Activated T-helper 1 cell treated with anti-CD3 and anti-CD28 coated beads, Interleukin-12 subunit alpha, Interleukin-12 subunit beta, Interleukin-2, Interleukin-4 antibody, amounts not matched to agents 30 ng/mL and 10 ng/mL and 1 ng/mL, durations not matched to agents 14 hours and 24 hours and 36 hours (primary cell): ENCODE measurements at places on chromosomes 1 and 21.

GRCh38 chr1:198143797-198144196, 13.0 kb upstream of the NEK7 start:
- DNase-seq: no peak

DNA sequence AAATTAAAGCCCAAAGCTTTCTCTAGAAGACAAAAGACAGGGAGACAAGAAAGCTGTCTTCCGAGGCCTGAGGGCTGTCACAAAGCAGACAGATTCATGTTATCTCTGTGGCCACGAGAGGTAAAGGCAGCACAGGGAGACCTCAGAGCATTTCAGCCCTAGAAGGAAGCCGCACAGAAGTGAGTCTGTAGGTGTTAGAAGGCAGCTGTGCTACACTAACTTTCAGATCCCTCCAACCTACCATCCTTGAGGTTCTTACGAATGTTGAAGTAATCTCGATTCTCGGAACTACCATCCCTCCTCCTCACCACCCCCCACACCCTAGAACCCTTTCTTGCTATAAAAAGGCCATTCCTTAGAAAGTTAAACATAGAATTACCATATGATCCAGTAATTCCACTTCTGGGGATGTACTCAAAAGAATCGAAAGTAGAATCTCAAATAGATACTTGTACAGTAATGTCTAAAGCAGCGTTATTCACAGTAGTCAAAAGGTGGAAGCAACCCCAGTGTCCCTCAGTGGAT, 21.5 kb upstream of the LYST start:
- DNase-seq: peak; percentile 56

DNA sequence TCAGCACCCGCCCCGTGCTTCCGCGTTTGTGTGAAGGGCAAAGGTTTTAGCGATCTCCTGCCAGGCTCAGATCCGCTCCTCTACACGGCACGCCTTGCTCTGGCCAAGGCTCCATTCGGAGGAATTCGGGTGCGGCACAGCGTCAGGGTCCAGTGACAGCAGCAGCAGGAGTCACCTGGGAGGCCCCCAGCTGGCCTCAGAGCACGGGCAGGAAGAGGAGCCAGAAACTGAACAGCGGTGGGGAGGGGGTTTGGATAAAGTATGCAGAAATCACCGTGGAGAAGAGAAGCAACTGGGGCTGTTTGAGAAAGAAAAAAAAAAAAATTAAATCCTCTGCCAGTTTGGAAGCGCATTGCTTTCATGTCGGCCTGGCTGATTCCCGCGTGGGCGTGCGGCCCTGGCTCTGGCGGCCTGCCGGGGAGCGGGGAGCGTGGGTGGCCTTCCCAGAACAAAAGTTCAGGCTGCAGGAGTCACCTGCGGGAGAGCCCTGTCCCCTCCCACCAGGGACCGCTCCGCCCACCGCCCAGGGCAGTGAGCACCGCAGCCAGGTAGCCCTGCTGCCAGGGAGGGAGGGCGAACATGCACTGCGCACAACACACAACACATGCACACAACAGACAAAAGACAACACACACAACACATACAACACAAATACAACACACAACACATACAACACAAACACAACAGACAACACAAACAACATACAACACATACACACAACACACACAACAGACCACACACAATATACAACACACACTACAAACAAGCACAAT, 107.6 kb downstream of the ETS2 start:
- DNase-seq: no peak

DNA sequence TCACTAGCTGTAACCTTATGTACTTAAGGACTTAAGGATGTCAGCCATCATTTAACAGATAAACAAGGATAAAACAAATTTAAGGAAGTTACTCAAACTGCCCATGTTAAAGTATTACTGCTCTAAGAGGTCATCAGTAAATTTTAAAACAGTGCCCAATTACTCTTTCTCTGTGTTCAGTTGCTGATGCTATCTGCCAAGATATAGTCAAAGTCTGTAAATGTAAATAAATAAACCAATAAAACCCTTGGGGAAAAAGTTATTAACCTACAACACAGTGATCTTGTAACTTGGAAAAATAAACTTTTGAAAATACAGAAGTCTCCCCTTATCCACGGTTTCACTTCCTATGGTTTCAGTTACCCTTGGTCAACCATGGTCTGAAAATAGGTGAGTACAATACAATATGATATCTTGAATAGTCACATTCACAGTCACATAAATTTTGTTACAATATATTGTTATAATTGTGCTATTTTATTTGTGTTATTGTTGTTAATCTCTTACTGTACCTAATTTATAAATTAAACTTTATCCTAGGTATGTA, 501.8 kb downstream of the LMO4 start:
- DNase-seq: no peak

GRCh38 chr1:225567789-225568188, 85.1 kb downstream of the ENAH start:
- no peak for DNase-seq

- DNase-seq: no peak
Observed at GRCh38 chr1:245715970-245716369, 561.2 kb downstream of the KIF26B start.

DNA sequence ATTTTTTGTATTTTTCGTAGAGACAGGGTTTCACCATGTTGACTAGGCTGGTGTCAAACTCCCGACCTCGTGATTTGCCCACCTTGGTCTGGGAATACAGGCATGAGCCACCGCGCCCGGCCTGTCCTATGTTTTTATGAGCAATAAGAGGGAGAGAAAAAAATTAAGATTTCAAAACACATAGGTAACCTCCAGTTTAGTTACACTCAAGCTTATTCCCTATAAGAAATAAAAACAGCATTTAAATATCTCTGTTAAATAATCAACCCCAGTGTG, 7.1 kb downstream of the RSBN1 start:
- no peak for DNase-seq

GRCh38 chr1:241485145-241485544, 34.4 kb downstream of the FH start:
- DNase-seq: no peak

DNA sequence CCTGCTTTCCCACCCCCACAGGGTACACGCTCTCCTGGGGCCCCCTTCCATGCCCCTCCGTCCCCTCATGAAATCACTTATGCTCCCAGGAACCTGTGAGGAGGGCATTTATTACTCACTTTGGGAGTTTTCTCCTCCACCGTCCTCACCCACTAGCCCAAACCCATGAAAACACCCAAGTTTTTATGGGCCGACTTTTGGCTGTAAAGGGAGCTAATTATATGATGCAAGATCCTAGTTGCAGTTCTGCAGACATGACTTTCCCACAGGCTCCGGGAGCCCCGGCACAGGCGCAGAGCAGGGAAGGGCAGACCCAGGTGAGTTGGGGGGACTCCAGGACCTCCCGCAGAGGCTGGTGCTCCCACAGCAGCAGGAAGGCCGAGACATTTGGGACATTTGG, 29.7 kb downstream of the EPHA2 start:
- no peak for DNase-seq

DNA sequence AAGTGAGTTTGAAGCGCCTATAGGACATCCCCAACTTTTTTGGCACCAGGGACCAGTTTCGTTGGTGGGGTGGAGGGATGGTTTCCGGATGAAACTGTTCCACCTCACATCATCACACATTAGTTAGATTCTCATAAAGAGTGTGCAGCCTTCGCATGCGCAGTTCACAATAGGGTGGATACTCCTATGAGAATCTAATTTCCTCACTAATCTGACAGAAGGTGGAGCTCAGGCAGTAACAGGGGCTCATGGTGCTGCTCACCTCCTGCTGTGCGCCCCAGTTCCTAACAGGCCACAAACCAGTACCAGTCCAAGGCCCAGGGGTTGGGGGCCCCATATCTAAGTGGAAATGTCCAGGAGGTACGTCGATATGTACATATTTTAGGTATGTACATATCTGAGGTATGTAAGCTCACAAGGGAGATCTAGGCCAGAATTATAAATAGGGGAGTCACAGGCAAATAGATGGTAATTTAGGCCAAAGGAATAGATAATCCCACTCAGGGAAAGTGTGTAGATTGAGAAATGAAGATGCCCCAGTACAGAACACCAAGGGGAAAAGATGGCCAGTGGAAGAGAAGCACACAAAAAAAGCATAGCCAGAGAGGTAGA, 27.5 kb upstream of the RASAL2 start:
- no peak for DNase-seq

DNA sequence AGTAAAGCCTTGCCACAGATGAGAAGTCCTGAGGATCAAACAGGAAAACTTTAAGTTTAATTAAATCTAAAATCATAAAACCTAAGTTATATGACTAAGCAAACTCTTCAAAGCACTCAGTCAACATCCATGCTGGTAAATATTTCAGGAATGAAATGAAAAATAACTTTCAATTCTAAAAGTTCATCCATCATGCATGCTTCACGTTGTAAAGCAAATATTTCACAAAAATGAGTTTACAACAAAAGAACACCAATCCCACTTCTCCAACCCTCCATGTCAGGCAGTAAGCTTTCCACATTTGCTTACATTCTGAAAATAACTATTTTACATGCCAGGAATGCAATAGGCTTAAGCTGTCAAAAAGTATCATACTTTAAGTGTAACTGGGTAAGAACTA, 16.8 kb downstream of the APP start:
- no peak for DNase-seq

- no peak for DNase-seq
Observed at GRCh38 chr1:86733340-86733739, 29.0 kb downstream of the SH3GLB1 start.

DNA sequence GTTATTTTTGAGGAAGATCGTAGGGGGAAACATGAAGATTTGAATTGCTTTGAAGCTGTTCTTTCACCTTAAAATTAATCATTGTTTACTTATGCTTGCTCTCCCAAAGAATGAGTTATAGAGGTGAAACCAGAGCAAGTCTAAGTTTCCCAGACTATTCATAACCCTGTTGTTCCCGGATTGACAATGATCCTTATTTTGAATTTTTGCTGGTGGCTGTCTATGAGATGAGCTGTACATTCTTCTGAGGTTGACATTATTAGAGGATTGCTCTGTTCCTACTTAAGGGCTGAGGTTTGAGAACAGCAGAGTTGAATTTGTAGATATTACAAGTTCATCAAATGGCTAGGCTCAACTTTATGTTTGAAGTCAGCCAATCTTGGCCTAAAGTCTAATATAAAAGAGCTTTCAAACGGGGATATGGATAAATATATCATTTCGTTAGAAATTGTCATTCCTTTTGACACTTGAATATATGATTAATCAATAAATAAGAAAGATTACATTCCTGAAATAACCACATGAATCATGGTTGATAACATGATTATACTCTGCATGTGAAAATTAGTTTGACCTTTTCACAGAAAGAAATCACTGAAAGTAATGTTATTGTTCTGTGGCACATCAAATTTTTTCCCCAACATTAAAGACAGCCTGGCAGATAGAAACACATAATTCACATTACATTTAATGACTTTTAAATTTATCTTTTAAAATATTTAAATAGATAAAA, 19.1 kb upstream of the PDE4B start:
- DNase-seq: no peak

GRCh38 chr21:39350094-39351005, 1.5 kb upstream of the HMGN1 start:
- DNase-seq: no peak

DNA sequence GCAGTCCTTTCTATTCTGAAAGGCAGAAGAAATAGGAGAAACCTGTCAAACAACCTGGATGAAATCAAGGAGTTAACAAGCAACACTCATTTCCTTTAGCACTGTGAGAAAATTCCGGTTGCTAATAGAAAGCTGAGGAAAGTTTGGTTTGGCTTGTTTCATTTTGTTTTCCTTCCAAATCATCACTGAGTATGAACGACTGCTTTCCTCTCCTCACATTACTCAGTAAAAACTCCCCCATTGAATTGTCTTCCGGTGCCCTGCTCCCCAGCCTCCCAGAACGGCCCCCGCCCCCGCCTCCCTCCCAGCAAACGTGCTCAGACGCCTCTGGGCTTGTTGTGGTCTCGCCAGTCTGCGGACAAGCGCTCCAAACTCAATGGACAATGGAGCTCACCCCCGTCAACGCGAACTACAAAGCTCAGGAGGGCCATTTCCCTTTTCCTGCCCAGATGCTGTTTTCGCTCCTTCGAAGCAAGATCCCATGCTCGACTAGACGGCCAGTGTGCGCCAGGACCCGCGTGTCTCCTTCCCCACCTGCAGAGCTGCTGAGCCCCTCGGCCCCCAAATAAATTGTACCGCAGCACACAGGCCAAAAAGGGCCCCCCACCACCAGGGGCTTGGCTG, 747 bp downstream of the STX6 start:
- DNase-seq: peak; percentile 37

DNA sequence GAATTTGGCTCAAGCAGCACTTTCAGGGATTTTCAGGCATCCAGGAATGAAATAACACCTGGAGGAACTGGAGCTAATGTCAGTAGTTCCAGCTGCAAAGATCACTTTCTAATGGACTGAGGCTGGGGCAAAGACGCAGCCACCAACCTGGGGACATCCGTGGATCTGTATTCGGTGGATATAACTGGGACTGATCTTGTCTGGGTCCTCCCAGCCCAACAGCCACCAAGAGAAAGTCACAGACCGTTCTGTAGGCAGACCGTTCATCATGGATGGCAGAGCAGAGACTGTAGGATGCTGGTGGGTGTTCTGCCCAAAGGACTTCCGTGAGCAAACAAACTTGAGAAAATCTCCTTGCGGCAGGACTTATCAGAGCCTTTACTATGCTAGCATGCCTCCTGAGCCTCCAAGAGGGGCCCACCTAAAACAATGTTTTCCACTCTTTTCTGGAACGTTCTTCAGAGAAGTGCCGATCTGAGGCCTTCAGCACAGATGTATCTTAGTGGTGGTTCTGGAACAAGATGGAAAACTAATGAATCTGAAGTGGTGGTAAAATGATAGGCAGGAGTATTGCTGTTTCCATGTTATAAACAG, 86.1 kb upstream of the KLHDC7A start:
- no peak for DNase-seq

DNA sequence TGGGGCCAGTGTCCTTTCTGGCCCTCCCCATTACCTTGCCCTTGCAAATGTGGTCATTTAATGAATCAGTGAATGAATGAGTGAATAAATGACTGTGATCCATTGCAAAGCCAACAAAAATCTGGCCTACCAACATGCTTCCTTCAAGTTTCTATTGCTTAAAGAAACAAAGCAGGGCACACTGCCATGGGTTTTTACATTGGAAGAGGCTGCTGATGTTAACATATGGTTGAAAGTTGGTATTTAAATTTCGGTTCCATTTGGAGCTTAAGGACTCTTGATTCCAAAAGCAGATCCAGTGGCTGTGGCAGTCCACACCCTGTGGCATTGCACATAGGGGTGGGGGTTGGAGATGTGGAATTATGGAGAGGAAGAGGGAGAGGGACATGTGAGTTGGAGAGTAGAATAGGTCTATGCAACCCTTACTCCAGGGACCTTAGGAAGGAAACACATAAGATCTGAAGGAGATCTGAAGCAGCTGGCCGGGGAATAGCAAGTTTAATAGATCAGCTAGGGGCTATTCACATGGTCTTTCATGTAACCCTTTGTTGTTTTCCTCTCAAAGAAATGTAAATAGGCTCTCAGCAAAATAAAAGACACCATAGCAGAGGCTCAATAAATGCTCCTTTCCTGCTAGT, 7.2 kb downstream of the ABCA4 start:
- DNase-seq: no peak

- no peak for DNase-seq
Observed at GRCh38 chr1:30185313-30185712, 538.1 kb downstream of the MATN1 start.
